ENCODE measurements at places on chromosomes 4 and X.

GRCh38 chr4:53497487-53498244 lies 93.6 kb downstream of the LNX1 start:
- peak; percentile 58 for DNase-seq

- DNase-seq: no peak
These were observed 336.1 kb upstream of the BOD1L1 start for GRCh38 chr4:13963601-13964000.

DNA sequence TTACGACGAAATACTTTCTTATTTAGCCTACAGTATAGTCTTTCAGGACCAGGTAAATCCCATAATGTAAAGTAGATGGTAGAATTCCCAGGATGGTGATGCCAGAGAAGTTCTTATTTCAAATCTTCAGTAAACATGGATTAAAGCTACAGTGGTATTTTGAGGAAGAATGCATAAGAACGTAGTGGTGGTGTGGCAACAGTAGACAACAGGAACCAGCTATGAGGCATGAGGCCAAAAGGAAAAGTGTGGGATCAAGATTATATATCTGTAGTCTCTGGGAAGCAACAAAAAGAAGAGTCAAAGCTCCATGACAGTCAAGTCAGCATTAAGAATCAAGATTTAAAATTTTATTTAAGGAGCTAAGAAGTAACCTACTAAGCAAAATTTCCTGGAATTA lies 60.2 kb downstream of the METTL14 start:
- DNase-seq: no peak

DNA sequence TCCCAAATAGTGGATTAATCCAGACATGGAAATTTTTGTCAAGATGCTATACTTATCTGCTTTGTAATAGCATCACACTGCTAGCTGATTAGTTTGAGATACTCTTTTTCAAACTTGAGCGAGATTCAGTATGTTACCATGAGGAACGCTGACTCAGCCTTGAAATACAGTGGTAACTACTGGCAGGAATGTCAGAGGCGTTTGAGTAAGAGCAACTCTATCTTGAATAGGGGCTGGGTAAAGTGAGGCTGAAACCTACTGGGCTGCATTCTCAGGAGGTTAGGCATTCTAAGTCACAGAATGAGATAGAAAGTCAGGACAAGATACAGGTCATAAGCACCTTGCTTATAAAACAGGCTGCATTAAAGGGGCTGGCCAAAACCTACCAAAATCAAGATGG lies 2519.6 kb downstream of the ARAP2 start:
- DNase-seq: peak; percentile 16

DNA sequence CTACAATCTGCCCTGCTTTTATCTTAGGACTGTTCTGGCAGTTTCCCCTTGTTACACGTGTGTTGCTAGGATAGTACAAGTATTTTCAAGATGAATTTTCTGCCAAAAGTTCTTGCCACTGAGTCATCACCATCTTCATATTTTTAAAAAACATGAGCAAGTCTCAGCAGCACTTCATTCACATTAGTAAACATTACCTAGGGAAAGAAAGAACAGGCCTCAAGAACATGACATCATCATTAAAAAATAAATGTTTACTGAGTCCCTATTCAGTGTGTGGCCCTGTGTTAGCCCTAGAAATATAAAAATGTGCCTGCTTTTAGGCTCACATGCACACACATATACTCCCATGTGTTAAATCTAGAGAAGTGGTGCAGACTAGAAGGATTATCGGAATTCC lies 18.7 kb upstream of the GPC3 start:
- DNase-seq: peak; percentile 58

GRCh38 chr4:151753056-151753455 lies 7.8 kb downstream of the GATB start:
- peak; percentile 79 for DNase-seq

DNA sequence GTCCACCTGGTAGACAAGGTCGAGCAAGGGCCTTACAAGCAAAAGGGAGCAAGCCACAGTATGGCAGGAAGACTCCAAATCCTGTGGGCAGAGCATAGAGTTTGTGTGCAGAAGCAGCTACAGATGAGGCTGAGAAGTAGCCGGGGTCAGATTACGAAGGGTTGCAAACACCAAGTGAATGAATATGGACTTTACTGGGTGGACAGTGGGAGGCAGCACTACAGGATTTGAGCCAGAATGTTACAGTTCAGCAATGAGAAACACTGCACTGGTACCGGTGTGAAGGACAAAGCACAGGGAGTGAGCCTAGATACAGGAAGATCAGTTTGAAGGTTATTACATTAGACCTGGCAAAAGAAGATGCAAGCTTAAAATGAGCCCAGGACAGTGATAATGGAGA lies 46.1 kb upstream of the HOPX start:
- DNase-seq: no peak

DNA sequence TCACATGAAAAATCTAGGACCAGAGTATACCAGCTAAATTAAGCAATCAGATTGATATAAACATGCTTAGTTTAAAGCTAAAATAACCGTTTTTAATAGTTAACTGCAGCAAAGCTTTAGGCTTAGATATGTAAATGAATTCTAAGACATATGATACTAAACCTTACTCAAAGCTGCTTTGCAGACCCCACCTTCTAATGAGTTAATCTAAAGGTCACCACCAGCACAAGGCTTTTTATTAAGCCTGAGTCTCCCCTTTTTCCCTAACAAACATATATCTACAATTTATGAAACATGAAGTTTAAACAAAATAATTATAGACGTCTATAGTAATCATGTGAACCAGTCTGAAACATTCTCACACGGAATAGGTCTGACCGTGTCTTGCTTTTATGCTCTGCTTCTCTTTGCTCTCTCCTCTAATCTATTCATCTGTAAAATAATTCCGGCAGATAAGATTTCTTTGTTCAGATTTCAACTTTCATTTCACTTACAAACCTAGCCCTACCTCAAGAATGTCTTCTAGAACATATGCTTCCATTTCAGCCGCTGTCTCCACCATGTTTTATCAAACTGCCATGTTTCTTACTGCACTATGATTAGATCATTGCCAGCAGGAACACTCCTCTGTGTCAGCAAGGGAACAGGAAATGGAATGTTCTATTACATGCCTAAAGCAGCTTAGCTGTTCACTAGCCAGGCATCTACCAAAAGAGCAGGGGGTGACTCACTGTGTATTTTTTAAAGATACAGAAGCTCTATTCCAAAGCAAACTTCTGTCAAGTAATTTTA lies 35.9 kb downstream of the ANKRD17 start:
- DNase-seq: peak; percentile 89

GRCh38 chr4:70838204-70838603 lies 1.5 kb downstream of the GRSF1 start:
- DNase-seq: no peak

- no peak for DNase-seq
These were observed 164.4 kb downstream of the QDPR start for GRCh38 chr4:17347445-17347844.

DNA sequence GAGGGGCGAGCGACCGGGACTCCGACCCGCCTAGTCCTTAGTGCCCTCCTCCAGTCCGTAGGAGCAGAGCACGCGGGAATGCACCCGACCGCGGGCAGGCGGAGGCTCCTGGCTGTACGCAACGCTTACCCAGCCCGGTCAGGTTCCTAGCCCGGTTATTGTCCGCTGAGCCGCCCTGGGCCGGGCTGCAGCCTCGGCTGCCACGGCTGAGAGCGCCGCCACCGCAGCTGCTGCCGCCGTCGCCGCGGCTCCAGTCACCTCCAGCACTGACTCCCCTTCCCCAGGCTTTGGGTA lies at the start of gene AMER1:
Gene AMER1, minus strand, starts transcription at position 268 of the 294 bp plus-strand sequence. CDS start 12,422 bp downstream, outside the sequence.
- peak; percentile 56 for DNase-seq

GRCh38 chr4:27947302-27947701 lies 1086.7 kb downstream of the STIM2 start:
- peak; percentile 31 for DNase-seq

- DNase-seq: no peak
These were observed 149.8 kb upstream of the BOD1L1 start for GRCh38 chr4:13777341-13777740.

DNA sequence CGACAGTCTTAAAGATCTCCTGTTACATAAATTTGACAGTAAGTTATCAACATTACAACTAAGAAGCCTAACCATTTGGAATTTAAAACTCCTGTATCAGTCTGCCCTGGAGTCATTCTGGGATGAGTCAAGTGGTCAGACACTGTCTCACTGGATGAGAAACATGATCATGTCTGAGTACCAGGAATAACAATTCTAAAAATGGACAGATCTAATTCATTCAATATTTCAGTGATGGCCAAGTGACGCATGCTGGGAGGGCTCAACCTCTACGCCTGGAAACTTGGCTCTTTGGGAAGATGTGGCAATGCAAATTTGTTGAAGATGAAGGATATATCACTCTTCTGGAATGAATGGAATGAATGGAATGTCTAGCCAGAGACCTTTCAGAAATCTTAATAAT lies 1427.2 kb downstream of the STIM2 start:
- peak; percentile 96 for DNase-seq

GRCh38 chr4:845233-845835 lies 19.4 kb upstream of the CPLX1 start:
- DNase-seq: no peak

DNA sequence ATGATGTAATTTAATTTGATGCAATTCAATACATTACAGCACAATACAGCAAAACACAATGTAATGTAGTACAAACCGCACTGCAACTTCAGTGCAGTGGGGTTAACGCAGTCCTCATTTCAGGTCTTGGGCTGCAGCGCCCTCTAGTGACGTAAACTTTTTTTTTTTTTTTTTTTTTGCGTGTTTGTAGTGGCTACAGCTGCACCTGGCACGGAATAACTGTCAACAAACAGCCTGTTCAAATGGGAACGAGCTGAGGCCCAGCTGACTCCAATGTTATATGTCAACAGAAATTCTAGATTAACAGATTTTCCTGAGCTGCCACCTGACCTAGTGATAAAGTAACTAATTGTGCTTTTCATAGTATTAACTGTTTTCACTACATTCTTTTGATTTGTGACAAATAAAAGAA lies 33.5 kb upstream of the RASSF6 start:
- peak; percentile 16 for DNase-seq

DNA sequence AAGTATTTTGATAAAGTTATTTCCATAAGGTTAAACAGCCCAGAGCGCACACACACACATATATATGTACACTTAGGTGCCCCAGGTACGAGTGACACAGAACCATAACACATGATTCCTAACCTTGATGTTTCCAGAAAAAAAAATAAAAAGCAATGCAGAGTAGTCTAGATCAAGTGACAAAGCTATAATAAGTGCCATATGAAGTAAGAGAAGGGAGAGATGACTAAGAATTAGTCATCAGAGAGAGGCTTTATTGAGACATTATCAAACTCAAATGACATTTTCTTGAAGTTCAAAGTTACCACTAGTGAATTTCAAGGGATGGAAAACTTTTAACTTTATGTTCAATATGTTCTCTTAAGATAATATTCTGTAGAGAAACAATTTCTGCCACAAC lies 215.0 kb downstream of the HTR2C start:
- no peak for DNase-seq

- DNase-seq: no peak
These were observed 239.2 kb downstream of the DKK2 start for GRCh38 chr4:106796876-106797275.
